ENCODE measurements at places on chromosomes 12 and 14.
A peak's percentile ranks its signal among the peaks of the same experiment; 100 is the strongest.

- peak; percentile 86 for DNase-seq
Observed at GRCh38 chr14:77123381-77124325, 17.9 kb downstream of the ZDHHC22 start.

DNA sequence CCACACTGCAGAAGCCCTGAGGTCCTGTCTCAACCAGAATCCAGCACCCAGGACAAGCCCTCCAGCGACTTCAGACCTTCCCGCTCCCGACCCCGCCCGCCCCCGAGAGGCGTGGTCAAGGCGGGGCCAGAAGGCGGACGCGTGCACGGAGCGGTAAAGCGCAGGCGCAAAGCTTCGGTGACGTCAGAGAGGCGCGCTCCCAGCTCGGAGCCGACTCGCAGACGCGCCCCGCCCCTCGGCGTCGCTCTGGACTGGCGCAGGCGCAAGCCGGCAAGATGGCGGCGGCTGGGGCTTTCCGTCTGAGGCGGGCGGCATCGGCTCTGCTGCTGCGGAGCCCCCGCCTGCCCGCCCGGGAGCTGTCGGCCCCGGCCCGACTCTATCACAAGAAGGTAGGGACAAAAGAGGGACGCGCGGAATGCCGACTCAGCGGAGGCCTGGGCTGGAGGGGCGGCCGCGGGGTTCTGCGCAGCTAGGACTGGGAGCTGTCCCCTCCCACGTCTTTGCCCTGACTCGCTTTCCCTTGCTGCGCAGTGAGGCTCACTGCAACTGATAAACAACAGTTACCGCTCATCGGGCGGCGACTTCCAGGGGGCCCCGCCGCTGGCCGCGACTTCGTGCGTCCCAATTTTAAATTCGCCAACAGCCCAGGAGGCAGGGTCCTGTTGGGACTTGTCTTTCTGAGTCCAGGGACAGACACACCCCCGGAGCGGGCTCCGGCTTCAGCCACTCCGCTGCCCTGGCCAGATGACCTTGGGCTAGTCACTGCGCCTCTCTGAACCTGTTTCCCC is at the start of gene ISCU:
Gene ISCU (plus strand): TSS at position 249 of the 788 bp plus-strand sequence. CDS start 27 bp downstream, at position 276.
- DNase-seq: peak; percentile 98

GRCh38 chr14:19974844-19975243 is 547 bp upstream of the OR4K15 start:
- DNase-seq: no peak

DNA sequence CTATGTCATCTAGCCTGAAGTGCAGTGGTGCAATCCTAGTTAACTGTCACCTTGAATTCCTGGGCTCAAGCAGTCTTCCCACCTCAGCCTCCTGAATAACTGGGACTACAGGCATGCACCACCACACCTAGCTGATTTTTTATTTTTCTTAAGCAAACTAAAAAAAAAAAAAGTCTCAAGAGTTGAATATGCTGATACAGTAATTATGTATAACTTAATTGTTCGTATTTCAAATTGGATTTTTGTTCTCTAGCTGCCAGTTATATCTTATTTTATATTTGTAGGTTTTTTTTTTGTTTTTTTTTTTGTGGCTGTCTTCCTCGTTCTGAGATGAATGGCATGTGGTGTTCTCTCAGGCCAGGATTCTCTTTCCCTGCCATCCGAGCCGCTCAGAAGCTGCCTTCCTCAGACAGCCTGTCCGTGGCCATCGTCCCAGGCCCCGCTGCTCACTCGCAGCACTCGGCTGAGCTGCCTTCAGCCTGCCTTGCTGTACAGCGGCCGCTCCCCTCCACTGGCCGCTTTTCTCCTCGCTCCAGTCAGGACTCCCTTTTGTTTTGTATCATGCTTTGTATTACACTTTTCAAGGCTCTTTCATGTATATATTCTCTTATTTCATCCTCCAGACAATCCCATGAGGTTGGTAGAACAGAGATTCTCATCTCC is 53.3 kb downstream of the WDR20 start:
- no peak for DNase-seq

- DNase-seq: no peak
Observed at GRCh38 chr14:93566065-93566693, 135.4 kb downstream of the UNC79 start.

DNA sequence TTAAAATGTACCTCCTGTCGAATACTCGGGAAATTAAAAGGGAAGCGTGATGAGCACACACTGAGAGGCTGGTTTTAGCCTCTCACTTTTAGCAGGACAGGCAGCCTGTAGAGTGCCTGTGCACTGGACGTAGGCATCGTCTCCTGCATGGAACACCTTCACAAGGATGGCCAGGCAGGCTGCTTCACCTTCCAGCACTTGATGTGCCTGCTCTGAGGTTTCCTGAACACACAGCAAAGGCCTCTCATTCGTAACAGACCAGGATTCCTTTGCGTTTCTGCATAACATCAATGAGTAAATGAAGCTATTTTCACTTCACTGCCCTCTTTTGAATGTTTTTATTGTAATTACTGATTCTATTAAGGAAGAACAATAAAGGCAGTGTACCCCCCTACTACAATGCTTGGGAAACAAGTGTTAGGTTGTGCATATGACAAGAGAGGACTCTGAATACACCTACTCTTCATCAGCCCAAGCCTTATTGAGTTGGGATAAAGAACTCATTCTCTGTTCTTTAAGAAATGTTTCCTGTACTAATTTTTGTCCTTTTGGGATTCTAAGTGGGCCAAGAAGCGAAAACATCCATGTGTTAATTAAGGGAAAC is 1077.6 kb upstream of the FOXG1 start:
- no peak for DNase-seq

GRCh38 chr14:67756496-67756895 is 54.8 kb downstream of the RDH12 start:
- DNase-seq: no peak

- DNase-seq: peak; percentile 50
Observed at GRCh38 chr12:41743835-41744234, 400.8 kb downstream of the GXYLT1 start.

DNA sequence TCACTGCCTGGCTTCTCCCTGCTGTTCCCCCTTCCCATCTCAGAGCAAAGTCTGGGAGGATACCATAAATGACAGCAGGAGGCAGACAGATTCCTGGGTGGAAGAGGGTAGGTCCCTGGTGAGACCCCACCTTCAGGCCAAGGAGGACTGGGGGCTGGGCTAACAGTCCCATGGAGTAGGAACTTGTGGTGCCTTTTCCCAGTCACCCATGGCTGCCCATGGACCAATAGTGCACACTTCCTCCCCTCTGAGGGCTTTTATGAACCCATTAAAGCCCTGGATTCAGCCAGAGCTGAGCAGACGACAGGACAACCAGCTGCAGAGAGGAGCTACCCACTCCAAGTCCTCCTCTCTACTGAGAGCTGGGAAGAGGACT is 36.6 kb upstream of the OR5AU1 start:
- DNase-seq: no peak

- no peak for DNase-seq
Observed at GRCh38 chr12:79423560-79423959, 267.2 kb downstream of the PAWR start.
